Fibroblast of lung (primary cell): ENCODE measurements at places on chromosomes 6 and 20.

DNA sequence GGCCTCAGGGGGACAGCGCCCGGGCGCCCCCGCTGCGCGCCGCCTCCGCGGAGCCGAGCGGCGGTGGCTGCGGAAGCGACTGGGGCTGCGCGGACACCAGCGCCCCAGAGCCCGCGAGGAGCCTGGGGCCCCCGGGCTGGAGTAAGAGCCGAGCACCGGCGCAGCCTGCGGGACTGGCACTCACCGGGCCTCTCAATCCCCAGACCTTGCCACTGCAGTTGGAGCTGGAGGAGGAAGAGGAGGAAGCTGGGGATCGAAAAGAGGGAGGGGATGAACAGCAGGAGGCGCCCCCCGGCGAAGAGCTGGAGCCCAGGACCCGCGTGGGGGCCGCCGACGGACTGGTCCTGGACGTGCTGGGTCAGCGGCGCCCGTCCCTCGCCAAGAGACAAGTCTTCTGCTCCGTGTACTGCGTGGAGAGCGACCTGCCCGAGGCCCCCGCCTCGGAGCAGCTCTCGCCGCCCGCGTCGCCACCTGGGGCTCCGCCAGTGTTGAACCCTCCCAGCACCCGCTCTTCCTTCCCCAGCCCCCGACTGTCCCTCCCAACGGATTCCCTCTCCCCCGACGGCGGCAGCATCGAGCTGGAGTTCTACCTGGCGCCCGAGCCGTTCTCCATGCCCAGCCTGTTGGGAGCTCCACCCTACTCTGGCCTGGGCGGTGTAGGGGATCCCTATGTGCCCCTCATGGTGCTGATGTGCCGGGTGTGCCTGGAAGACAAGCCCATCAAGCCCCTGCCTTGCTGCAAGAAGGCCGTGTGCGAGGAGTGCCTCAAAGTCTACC is 590 bp downstream of the RNF217 start:
- peak; percentile 52 for DNase-seq

DNA sequence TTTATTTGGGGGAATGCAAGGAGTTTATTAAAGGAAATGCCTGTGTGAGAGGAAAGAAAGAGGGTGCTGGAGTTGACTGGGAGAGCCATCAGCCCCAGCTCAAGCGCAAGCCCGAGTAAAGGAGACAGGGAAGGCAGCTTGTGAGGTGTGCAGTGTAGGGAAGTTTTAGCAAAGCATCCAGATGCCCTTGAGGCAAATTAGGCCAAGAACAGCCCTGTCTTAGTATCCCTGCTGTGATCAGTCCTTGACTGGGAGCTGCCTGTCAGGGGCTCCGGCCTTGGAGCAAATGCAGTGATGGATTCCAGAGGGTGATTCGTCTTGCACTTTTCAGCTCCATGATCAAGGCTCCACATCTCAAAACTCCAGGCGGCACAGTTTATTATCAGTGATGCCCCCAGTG is 561.7 kb downstream of the KIF16B start:
- no peak for DNase-seq

DNA sequence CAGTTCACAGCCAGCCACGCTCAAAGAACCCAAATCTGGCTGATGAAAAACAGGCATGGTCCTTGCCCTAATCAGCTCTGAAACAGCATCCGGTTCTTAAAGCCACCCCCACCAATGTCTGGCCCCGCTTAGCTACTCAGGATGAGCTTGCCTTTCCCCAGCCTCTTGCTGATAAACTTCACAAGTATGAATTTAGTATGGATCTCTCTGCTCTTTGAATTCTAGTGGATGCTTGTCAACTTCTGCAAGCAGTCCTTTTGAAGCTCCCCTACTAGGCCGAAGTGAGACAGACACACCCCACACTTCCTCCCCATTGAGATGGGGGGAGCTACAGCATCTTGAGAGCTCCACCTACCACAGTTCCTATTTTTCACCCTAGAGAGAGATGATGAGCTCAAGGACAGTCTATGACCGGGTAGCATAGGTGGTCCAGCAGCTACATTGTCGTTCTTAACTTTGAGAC is 36.7 kb downstream of the EBF4 start:
- no peak for DNase-seq

DNA sequence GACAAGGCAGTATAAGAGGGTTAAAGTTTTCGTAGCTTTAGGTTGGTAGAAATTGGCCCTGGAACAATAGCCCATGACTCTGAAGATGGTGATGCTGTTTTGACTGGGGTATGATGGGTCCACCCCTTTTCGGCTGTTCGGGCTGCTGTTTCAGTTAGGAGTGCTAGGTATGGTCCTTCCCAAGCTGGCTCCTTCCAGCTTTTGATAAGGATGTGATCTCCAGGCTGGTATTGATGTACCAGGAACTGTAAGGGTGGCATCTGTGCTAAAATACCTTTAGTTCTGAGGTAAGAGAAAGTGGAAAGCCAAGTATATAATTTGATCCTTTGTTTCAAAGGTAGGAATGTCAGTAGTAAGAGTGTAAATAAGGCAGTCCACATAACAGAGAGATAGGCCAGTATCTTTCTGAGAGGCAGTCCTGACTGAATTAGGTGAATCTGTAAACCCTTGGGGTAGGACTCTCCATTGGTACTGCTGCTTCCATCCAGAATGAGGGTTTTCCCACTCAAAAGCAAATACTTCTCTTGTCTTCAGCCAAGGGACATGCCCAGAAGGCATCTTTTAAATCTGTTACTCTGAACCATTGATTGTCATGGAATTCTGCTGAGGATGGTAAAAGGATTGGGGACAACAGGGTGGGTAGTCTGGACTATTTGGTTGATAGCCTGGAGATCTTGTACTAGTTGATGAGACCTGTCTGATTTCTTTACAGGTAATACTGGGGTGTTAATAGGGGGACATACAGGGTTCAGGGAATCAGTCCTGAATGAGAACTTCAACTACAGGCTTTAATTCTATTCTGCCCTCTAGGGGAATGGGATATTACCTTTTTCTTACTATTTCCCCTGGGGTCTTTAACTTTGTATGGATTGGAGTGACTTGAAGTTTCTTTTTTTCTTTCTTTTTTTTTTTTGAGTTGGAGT is 6.1 kb upstream of the ZNFX1 start:
- DNase-seq, result no peak

DNA sequence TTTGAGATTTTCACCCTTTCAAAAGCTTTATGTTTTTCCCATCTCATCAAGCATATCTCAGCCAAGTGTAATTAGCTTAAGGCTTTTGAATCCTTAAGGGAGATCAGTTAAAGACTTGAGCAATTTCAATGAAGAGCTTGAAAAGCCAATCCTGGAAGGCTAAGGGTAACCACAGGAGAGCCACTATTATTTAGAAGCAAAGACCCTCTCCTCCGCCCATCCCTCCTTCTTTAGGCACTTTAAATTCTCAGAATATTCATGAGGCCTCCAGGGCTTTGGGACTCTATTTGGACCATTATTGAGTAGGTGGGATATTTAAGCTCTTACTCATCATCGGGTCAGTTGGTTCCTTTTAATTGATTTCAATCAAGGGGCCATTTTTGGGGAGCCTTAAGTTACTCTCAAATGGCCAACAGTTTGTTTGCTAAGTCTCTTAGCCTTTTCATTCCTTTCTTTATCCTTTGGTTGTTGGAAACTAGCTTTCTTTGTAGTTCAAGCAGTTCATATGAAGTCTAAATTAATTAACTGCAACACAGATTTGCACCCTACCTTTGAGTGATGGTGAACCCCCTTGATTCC is 567.2 kb downstream of the KIF16B start:
- no peak for DNase-seq

DNA sequence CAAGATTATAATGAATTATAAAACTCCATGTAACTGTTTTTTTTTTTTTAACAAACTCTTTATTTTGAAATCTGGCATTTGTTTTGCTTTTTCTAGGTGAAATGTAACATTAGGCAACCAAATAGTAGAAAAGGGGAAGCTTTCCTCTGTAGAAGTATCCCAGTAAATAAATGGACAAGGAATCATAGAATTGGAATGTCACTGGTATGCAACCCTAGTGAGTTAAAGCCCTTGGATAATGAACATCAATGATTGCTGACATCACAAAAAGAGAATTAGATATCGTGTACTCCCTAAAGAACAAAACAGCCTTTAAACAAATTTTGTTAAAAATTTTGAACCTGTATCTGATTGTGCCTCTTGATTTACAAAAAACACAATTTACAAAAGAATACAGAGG is 93.9 kb upstream of the OGFRL1 start:
- DNase-seq, result peak; percentile 75

DNA sequence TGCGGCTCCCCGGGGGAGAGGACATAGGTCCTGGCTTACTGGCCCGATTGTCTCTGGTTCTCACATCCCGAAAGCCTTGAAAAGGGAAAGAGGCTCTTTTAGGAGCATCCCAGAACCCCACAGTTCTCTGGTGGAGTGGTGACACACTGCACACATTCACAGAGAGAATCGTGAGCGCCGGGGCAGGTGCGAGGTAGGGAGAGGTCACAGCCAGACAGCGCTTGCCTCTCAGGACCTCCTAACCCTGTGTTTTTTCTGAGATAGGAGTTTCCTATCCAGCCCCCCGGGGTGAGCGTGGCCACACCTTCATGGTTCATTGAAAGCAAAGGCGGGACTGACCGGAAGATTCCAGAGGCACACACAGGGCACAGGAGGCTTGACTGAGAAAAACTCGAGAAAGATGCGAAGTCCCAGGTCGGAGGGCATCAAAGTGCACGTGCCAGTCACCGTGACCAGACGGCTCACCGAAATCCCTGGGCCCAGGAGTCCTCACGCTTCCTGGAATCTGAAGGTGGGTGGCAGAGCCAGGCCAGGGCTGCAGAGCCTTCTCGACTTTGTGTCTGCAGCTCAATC is 46.5 kb upstream of the FRMD1 start:
- no peak for DNase-seq

DNA sequence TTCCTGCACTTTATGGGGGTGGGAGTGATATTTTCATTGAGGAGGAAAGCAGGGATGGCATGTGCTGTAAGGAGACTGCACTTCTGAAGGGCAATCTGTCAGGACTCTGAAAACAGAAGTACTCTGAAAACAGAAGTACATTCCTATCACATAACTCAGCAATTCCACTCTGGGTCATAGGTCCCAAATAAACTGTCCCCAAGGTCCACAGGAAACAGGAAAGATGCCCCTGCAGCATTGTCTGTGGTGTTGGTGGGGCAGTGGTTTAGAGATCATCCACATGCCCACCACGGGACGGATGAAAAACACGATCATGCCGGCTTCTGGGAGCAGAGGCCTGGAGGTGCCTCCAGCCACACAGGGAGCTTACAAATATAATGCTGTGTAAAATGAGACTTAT is 150.3 kb downstream of the OTOR start:
- peak; percentile 5 for DNase-seq

GRCh38 chr6:14720411-14721102 is 525.3 kb upstream of the JARID2 start:
- DNase-seq, result peak; percentile 22

GRCh38 chr6:130655586-130655985 is 171.6 kb upstream of the SMLR1 start:
- DNase-seq, result peak; percentile 75

- DNase-seq, result no peak
Observed at GRCh38 chr6:160069459-160069858, 52.2 kb upstream of the SLC22A1 start.

GRCh38 chr20:45436732-45437485 is 21.0 kb downstream of the PIGT start:
- peak; percentile 70 for DNase-seq

- DNase-seq, result no peak
Observed at GRCh38 chr20:39310363-39310995, 348.3 kb downstream of the DHX35 start.

- DNase-seq, result peak; percentile 100
Observed at GRCh38 chr6:152094992-152095592, 287.6 kb downstream of the ESR1 start.

DNA sequence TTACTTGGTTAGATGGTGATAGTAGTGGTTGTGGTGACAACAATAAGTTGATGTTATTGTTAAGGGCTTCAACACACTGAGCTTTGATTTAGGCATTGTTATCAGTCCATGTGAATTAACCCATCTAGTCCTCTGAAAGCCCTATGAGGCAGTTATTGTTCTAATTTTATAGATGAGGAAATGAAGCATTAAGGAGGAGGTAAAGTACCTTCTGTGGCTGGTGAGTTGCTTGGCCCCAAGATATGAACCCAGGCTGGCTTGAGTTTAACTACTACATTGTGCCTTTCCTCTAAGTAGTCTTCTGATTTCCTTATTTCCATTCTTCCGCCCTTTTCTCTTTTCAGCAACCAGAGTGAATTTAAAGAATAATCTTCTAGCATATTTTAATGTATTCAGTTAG is 81.7 kb downstream of the QKI start:
- DNase-seq, result no peak

DNA sequence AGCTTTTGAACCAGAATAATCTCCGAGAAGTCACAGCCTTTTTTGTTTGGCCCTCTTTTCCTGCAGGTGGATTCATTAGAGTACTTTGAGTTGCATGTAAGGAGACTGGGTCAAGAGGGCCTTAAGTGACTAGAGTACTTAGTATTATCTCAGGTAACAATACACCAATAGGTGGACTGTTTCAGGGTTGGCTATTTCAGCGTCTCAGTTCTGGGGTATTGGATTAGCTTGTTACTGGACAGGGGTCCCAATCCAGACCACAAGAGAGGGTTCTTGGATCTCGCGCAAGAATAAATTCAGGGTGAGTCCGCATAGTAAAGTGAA is 47.3 kb upstream of the SLC9A8 start:
- no peak for DNase-seq

GRCh38 chr6:135909737-135910387 is 58.4 kb downstream of the PDE7B start:
- DNase-seq, result peak; percentile 25
